ENCODE measurements at places on chromosomes 1 and 21.

DNA sequence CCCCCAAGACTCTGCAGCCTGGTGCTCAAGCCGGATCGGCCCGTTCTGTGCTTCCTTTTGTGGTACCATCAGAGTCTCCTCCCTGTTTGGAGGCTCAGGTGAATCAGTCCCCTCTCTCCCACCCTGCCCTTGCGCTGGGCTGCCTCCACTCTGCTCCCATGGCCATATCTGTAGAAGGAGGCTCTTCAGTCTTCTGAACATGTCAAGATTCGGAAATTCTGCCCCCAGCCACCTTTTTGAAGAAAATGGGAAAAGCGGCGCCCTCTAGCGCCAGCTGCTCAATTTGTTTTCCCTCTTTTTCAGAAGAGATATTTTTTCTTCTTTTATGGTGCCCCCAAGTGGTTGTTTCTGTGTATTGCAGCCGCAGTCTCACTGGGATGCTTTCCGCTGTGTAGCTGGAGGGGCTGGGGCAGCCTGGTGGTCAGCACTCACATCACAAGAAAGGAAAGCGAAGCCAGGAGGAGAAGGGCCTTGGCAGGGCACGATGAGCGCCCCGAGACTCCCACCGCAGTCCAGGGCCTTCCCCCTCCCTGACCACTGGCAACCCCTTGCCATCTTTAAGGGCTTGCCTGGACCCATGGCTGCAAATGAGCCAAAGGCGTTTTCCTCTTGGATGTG is 58.4 kb upstream of the CACNA1E start:
- DNase-seq = peak; percentile 74

DNA sequence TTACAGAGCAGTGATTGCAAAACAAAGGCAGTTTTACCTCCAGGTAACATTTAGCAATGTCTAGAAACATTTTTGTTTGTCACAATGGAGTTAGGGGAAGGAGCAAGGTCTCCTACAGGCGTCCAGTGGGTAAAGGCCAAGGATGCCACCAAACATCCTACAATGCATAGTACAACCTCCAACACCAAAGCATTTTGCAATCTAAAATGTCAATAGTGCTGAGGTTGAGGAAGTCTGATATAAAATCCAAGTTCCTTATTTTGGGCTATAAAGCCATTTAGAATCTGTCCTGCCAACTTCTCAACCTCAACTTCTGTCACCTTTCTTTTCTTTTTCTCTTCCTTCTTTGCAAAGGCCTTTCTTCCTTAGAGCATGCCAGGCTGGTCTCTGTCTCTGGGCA is 111.2 kb downstream of the FASLG start:
- DNase-seq = no peak

DNA sequence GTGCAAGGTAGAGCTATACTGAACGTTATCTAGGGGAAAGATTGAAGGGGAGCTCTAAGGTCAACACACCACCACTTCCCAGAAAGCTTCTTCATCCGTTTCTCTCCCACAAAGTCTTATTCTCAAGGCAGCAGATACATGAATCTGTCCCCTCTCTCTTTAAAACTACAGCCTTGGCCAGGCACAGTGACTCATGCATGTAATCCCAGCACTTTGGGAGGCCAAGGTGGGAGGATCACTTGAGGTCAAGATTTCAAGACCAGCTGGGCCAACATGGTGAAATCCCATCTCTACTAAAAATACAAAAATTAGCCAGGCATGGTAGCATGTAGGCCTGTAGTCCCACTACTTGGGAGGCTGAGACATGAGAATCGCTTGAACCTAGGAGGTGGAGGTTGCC is 8.1 kb downstream of the CYP4X1 start:
- no peak for DNase-seq

- no peak for DNase-seq
These were observed 30.2 kb upstream of the SMIM12 start for GRCh38 chr1:34889705-34890104.

GRCh38 chr1:111422546-111423391 is 4.8 kb downstream of the OVGP1 start:
- no peak for DNase-seq

DNA sequence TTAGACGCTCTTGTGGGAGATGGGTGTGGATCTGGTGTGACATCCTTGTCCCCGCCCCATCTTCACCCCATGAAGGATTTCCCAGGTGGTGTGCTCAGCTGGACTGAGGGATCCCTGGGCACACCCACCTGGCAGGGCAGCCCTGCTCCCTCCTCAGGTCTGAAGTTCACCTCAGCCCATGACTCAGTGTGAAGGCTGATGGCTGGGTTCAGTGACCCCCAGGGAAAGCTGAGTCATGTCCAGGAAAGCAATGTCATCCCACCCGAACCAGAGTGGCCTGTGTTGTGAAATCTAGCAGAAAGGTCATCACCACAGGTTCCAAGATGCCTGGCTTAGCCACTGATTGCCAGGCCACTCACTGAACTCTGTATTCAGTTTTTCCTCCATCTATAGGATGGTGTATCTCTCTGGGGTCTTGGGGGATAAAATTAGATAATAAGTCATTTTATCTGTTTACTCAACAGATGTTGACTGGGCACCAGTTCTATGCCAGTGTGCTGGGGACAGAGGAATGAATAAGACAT is 97.7 kb upstream of the JUN start:
- no peak for DNase-seq

- no peak for DNase-seq
These were observed 55.8 kb downstream of the VPS13D start for GRCh38 chr1:12285496-12286143.

DNA sequence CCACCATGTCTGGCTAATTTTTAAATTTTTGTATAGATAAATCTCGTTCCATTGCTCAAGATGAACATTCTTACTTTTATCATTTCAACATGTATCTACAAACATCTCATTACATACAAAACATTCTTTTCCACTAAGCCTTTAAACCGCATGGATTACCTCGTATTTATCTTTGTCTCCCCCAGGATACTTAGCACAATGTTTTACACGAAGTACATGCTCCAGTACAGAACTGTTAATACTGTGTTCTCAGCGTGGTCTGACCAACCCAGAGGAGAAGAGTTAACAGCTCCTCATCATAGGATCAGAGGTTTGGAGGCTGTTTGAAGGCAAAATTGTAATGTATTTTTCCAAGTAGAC is 7.4 kb downstream of the PIK3C2B start:
- no peak for DNase-seq

DNA sequence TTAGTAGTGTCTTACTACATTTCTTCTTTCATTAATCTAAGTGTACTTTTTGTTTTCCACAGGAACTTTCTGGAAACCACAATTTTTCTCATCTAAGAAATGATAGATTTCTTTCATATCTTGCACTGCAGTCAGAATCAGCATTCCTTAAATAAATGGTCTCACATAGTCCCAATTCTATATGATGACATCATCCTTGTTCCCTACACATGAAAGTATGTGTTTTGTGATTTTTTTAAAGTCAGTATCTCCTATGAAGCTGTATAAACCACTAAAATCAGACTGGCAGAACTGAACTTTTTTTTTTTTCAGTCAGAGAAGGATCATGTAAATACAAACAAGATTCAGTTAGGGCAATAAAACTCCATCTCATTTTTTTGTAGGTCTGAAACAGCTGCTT is 742.6 kb upstream of the CXADR start:
- DNase-seq = no peak

DNA sequence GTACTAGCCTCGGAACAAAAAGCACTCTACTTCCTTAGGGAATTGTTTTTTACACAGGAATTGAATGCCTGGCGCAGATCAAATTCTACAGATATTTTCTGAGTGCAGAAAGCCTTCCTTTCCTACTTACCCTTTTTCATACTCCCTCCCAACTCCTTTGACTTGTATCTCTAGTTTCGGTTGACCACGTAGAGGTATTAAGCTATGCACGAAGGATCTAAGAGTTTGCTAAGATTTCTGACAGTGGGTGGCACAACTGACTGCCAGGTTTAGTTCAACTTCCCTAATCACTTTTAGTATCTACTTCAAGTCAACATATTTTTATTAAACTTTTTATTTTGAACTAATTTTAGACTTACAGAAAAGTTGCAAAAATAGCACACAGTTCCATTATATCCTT is 5.0 kb downstream of the TOR1AIP2 start:
- no peak for DNase-seq

- DNase-seq = no peak
These were observed 85.4 kb downstream of the APP start for GRCh38 chr21:26085127-26085526.

GRCh38 chr1:167373986-167374385 is 144.3 kb downstream of the CD247 start:
- DNase-seq = no peak

DNA sequence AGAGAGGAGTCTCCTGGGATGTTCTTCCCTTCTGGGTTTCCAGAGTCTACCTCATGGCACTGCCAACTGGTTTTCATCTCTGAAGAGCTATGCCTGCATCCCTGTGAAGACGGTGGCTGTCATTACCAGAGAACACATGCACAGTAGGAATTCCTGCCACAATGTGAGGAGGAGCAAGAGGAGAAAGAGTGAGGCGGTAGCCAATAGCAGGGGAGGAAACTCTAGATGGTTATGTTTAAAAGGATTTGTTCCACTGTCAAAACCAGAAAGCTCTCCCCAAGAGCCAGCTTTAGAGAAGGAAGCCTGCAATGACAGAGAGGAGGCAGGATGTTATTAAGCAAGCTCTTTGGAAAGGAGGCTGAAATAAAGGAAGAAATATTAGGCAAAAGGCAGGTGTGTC is 12.3 kb downstream of the LMX1A start:
- no peak for DNase-seq

DNA sequence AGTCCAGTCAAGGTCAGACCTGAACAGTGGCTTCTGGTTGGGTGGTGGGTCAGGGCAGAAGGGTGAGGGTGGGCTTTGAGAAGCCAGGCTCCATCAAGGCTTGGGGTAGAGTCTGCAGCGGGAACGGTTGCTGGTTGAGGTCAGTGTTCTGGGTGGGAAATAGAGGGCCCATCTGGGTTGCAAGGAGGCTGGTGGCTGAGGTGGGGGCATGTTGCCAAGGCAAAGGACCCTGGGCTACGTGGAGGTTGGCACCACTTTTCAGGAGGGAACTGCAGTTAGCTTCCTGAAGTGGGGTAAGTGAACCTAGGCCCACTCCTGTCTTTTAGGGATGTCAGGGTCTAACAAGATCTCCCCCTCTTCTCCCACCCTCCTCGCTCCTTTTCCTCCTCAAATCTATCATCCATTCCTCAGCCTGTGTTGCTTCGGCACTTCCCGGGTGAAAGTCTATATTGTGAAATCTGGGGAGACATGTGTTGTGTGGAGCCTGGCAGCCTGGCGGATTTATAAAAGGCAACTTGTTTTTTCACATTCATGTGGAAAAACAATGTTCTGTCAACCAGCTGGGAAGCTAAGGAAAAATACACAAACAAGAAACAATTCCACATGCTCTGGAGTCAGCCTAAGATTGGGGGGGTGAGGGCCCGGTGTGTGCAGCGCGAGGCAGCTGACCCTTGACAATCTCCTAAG is 1.5 kb downstream of the IL22RA1 start:
- DNase-seq = no peak

DNA sequence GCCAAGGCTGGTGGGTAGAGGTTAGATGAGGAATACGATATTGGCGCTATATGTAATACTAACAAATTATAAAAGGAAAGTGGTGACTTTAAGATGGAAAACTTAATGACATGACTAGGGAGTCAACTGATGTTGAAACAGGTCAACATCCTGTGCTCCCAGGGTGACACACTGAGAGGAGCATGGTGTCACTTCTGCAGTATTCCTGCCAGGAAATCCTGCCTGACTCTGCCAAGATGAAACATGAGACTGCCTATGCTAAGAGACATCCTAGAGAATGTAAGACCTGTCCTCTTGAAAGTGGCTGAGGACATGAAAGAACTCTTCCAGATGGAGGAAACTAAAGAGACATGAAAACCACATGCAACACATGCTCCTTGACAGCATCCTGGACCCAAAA is 65.0 kb upstream of the KCND3 start:
- no peak for DNase-seq

- DNase-seq = no peak
These were observed 84.4 kb downstream of the CLEC20A start for GRCh38 chr1:178412400-178412770.

- DNase-seq = no peak
These were observed 27.6 kb upstream of the NBL1 start for GRCh38 chr1:19616489-19616888.

DNA sequence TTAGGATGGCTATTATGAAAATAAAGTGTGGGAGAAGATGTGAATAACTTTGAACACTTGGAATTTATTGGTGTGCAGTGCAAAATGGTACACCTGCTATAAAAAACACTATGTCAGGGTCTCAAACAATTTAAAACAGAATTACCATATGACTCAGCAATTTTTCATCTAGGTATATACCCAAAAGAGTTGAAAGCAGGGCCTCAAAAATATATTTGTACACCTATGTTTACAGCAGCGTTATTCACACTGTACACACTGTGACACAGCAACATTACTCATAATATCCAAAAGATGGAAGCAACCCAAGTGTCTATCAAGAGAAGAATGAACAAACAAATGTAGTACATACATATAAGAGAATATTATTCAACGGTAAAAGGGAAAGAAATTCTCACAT is 75.8 kb downstream of the SPATA6 start:
- no peak for DNase-seq

DNA sequence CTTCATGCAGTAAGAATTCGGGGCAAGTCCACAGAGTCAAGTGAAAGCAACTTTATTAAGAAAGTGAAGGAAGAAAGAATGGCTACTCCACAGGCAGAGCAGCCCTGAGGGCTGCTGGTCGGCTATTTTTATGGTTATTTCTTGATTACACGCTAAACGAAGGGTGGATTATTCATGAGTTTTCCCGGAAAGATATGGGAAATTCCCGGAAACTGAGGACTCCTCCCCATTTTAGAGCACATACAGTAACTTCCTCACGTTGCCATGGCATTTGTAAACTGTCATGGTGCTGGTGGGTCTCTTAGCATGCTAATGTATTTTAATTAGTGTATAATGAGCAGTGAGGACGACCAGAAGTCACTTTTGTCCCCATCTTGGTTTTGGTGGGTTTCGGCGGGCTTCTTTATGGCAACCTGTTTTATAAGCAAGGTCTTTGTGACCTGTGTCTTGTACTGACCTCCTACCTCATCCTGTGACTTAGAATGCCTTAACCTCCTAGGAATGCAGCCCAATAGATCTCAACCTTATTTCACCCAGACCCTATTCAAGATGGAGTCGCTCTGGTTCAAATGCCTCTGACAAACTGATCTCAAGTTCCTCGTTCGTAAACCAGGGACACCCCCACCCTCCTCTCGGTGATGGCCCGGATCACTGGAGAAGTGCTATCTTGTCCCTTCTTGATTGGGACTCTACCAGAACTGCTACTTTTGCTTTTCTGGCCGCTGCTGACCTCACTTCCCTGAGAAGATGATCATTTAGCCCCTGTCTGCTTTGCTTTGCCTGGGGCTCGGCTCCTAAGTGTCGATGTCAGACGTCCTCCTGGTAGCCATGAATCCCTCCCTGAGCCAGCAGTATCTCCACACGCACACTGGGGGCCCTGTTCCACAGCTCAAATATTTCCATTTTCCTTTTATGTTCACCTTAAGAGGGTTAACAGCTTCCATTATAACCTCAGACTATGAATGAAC is 48.8 kb downstream of the CLSTN1 start:
- no peak for DNase-seq
